Esophagus mucosa (tissue), 1 donor: ENCODE measurements at places on chromosomes 6 and 20. TPM values are rescaled to one million over a fixed set of nuclear protein-coding genes. Genes with fewer than 3 reads are reported as not detected.

GRCh38 chr6:125899726-125900182, 56.8 kb upstream of the HINT3 start:
- ATAC-seq, result no peak

DNA sequence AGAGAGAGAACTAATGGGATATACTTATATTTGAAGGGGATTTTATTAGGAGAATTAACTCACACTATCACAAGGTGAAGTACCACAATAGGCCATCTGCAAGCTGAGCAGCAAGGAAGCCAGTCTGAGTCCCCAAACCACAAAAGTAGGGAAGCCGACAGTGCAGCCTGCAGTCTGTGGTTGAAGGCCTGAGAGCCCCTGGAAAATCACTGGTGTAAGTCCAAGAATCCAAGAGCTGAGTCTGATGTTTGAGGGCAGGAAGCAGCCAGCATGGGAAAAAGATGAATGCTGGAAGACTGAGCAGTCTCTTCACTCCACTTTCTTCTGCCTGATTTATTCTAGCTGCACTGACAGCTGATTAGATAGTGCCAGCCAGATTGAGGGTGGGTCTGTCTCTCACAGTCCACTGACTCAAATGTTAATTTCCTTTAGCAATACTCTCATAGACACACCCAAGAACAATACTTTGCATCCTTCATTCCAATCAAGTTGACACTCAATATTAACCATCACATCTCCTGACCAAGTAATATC, 823.9 kb downstream of the PHF3 start:
- ATAC-seq, result no peak

DNA sequence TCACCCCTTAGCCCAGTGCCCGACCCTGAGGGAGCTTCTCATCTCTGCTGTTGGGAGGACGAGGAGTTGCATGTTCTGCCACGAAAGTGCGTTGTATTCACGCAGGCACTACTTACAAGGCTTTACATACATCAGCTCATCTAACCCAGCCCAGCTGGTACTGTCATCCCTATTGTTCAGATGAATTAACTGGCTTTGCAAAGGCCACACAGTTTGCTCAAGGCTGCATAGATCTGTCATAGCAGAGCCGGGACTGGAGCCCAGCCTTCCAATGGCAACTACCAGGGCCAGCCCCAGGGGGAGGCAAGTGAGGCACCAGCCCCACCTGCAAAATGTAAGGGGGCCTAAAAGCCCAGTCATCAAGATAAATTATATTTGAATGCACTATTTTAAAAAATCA, 257.6 kb downstream of the NFATC2 start:
- ATAC-seq, result peak; percentile 69

DNA sequence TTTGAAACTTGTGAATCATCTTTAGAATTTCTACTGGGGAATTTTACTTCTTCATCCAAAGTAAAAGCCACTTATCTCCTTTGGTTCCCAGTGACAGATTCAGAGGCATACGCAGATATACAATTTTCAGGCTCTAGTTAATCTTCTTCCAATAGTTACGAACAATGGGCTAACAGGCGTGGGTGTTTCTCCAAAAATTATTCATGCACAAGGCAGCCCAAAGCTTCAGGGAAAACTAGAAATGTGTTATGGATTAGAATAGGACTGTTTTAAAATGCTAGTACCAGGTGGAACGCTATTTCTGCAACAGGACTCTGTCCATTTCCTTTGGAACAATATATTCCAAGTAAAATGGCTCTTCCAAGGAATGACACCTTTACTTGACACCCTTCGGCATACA, 102.2 kb downstream of the ZNF217 start:
- ATAC-seq, result no peak

- ATAC-seq, result peak; percentile 35
Measured at GRCh38 chr6:5752391-5752680, 254.4 kb downstream of the NRN1 start.

- no peak for ATAC-seq
Measured at GRCh38 chr6:152598421-152598820, 38.7 kb downstream of the SYNE1 start.

DNA sequence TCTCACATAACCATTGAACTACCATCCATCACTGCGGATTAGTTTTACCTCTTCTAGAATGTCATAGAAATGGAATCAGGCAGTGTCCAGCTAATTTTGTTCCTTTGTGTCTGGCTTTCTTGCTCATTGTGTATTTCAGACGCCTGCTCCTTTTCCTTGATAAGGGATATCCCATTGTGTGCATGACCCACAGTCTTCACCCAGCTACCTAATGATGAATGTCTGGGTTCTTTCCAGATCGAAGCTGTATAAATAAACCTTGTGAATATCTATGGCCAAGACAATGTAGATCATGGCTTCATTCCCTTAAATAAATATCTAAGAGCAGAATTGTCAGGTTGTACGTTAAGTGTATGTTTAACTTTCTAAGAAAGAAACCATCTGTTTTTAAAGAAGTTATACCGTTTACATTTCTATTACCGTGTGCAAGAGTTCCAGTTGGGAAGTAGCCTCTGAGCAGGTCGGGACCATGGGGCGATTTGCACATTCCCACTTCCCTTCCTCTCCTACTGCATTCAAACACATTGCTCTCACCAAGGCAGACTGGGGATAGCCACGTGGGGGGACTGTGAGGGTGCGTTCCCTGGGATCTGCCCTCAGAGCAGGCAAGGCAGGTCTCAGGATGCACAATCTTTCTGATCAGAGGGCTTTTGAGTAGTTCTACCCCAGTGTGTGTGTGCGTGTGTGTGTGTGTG, 13.1 kb downstream of the CD93 start:
- ATAC-seq, result peak; percentile 17

GRCh38 chr6:158270389-158271127, 41.7 kb upstream of the TULP4 start:
- ATAC-seq, result no peak

- peak; percentile 53 for ATAC-seq
Measured at GRCh38 chr6:135667691-135668455, 170.3 kb upstream of the AHI1 start.

DNA sequence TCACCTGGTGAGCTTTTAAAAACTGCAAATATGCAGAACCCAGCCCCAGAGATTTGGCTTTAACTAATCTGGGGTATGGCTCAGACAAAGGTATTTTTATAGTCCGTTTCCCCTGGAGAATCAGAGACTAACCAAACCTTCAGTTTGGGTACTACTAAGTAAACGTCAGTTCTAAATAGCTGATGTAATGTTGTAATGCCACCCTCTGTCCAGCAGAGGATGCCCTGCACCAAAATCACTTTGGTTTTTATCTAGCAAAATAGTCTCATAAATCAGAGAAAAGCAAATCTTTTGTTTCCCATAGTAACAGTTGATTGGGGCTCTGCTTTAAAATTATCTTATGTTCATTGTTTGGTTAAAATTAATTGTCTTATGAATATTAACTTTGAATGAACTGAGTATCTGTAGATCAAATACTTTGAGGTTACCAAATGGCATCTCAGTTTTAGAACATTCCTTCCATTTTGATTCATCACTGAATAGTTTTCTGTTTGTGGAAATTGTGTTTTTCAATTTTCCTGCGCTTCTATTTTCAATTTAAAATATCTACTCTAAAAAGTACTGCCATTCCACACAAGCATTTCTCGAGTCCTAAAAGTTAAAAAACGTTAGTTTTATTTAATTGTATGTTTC, 278.3 kb upstream of the PLCB4 start:
- ATAC-seq, result peak; percentile 42

GRCh38 chr6:13259393-13259792, 68.9 kb downstream of the TBC1D7 start:
- no peak for ATAC-seq

DNA sequence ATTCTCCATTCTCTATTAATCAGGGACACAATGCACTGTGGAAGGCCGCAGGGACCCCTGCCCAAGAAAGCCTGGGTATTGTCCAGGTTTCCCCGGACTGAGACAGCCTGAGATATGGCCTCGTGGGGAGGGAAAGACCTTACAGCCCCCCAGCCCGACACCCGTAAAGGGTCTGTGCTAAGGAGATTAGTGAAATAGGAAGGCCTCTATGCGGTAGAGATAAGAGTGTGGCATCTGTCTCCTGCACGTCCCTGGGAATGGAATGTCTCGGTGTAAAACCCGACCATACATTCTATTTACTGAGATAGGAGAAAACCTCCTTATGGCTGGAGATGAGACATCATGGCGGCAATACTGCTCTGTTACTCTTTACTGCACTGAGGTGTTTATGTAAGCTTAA, 15.7 kb upstream of the EIF2S2 start:
- ATAC-seq, result no peak

DNA sequence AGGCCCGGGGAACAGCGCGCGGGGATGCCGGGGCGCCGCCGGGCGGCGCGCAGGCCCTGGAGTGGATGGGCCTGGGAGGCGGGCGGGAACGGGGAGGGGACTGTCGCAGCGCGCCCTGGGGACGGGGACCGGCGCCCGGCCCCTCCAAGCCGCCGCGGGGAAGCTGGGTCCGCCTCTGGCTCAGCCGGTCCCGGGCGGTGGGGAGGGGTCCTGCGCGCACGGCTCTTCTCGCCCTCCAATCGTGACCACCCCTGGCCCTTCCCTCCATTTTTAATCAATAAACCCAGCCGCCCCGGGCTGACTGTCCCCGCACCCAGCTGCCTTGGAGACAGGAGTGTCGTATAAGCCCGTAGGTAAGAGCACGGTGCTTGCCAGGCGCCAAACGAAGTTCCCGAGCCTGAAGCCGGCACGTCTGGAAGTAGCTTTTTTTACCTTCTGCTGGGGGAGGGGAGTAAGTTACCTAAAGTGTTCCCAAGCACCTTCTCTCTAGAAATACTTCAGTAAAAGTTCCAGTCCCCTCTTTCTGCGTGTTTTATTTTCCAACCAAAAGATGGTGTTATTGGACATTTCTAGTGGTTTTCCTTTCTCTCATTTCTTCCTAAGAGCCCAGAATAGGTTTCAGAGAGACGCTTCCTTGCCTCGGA, 780 bp upstream of the TAF4 start:
- ATAC-seq, result peak; percentile 34

GRCh38 chr6:164010441-164011103, 596.1 kb downstream of the QKI start:
- ATAC-seq, result no peak

DNA sequence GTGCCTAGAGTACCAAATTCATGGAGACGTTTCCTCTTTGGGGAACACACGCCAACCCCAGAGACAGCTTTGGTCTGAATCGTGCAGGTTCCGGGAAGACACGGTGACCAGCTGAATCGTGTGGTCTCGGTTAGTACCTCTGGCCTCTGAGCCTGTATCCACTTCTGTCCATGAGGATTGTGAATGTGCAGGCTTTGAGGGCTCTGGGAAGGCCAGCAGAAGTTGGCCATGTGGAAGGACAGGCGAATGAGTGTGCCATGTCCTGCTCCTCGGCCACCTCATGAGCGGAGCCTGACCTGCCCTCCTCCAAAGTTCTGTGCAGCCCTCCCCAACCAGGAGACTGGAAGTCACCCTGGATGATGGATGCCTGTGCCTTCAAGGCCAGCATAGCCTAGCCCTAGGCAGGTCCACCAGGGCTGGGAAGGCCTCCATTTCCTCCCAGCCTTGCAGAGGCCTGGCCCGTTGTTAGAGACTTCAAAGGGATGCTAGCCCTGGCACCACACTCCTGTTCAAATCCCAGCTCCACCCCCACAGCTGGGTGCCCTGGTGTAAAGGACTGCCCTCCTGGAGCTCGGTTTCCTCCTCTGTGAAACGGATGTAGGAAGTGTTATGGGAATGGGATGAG, 1.7 kb upstream of the TMEM74B start:
- no peak for ATAC-seq

GRCh38 chr6:69900869-69901268, 34.5 kb downstream of the COL19A1 start:
- ATAC-seq, result no peak

Gene SPATS1
- not detected for total RNA-seq

Gene PEX6
- total RNA-seq, result 19.4 TPM

Gene FAM209B
- total RNA-seq, result 0.44 TPM
